ENCODE measurements at places on chromosomes 2 and 18.

DNA sequence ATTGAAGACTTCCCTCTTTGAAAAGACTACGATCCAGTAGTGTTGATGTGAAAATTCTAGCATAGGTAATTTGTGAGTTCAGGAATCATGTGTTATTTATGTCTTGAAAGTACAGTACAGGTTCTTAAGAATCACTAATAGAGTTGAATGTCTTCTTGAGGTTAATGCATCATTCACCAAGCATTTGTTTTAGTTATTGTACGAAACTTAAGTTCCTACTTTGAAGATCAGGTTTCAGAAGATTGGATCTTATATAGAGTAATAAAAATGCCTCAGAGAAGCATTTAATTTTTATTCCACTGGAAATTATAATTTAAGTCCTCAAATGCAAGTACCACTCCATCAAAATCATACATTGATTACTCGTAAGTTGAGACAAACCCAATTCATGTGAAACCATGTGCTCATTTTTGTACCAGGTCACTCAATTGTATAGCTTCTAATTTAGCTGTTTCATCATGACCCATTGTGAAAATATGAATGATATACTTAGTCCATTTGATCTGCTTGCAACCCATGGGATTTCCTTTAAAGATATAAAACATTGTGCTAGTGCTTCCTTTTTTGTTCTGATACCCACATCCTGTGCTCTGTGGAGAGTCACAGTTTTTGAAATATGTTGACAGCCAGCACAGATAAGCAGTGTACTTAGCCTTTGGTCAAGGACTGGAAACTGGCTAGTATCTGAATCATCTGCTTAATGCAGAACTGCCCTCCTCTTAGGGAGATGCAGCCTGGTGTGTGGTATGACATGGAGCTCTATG is 22.5 kb upstream of the RAB27B start:
- DNase-seq: peak; percentile 93

DNA sequence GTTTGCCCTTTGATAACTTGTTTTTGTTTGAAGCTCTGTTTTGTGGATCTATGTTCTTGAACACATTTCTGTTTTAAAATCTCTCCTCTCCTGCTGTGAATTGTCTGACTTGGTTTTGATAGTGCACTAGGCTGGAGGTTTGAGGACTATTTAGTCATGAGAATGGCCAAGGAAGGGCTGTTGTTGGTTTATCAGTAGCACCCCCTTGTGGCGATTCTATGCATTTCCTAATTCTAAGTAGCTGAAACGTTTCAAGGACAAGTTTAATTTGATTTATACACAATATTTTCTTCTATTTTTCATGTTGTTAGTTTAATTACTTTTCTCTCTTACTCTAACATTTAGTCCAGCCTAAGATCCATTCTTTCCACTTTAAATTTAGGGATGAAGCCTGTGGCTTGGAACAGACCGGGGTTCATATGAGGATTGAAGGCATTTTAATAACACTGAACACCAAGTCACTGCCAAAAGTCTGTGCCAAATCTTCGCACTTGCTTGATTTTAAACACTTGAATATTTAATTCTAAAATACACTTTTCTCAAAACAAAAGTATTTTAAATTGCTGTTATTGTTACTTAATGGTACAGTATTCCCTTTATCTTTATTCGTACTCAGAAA is 166.0 kb downstream of the SOCS6 start:
- DNase-seq: peak; percentile 74

- peak; percentile 71 for DNase-seq
Measured at GRCh38 chr18:46264255-46264654, 160.1 kb downstream of the HAUS1 start.

- DNase-seq: no peak
Measured at GRCh38 chr2:217611626-217612127, 391.1 kb downstream of the TNS1 start.

GRCh38 chr2:71831193-71831577 is 316.5 kb downstream of the CYP26B1 start:
- no peak for DNase-seq

GRCh38 chr2:69013142-69013839 is at the start of gene ANTXR1:
TSS of gene ANTXR1 (plus strand) at chr2:69013179. CDS start at chr2:69013500, 321 bp downstream.
- DNase-seq: no peak

GRCh38 chr2:137050949-137051348 is 285.6 kb downstream of the THSD7B start:
- no peak for DNase-seq

GRCh38 chr2:18549083-18549482 is 11.4 kb downstream of the RDH14 start:
- DNase-seq: no peak

DNA sequence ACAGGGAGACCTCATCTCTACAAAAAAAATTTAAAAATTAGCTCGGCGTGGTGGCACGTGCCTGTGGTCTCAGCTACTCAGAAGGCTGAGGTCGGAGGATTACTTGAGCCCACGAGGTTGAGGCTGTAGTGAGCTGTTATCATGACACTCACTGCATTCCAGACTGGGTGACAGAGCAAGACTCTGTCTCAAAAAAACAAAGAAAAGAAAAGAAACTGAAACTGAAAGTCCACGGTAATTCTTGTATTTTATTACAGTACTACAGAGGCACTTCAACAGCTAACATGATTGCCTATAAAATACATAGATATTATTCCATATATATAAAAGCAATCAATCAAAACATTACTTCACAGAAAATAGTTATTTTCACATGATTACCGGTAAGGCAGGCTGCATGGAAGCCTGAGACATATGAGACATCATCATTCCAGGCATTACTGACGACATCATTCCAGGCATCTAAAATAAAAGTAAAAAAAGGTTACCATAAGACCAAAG is 23.1 kb downstream of the PRPF40A start:
- peak; percentile 87 for DNase-seq

DNA sequence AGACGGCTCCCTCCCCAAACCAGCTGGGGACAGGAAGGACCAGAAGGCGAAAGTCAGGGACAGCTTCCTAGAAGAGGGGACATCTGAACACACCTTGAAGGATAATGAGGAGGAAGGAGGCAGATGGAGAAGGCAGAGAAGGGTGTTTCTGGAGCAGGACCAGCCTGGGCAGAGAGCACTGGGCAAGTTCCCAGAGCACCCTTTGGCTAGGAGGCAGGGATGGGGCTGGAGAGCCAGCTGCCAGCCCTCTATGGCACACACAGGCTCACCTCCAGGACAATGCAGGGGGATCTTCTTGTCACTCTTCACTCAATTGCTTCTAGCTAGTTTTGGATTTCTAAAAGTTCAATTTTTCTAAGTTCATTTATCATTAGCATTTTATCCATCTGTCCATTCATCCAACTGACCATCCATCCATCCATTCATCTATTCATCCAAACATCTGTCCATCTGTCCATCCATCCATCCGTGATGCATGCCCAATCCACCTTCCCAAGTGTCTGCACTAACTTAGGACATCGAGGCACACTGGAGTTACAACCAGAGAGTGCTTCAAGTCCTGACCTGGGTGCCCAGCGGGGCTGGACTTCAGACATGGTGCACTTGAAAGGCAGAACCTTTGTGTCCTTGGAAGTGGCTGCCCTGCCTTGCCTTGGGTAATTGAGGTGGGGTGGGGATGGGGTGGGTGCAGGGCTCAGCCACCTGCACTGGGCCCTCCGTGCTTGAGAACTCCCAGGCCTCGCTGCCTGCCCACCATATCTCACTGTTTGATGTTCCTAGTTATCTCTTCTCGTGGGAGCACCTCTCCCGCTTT is 42.5 kb downstream of the INHBB start:
- no peak for DNase-seq

DNA sequence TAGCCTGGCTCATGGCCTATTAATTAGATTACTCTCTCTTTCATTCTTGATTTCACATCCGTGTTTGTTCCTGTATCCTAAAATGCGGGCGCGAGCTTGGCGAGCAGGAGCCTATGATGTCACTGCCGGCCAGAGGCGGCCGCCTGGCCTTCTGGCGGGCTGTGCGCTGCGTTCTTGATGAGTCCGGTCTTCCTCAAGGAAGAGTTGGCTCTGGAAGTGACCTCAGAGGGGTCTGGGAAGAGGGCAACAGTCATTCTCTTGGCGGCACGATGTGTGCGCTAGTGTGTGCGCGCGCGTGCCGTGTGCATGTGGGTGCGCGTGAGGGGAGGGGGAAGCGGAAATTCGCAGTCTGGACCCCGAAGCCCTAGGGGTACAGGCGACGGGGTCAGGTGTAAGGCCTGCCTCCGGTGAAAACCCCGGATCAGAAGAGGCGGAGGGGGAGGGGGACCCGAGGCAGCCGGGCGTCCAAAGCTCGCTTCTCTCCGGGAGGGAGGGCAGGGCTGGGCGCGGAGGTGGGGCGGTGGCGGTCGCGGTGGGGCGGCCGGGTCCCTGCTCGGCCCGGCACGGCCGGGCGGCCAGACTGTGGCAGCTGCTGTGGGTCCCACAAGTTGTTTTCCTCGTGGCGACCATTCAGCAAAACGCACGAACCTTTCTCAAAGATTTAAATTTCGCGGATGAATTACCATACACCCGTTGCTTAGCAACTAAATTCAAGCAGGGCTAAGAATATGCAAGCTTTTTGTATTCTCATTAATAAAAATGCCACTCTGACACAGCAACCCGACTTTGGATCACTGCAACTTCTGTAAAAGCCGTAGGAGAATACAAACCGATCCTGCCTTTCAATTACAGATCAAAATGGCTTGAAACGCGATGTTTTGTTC is 8.4 kb downstream of the POU3F3 start:
- peak; percentile 62 for DNase-seq

- no peak for DNase-seq
Measured at GRCh38 chr2:42851186-42851585, 58.8 kb upstream of the HAAO start.

DNA sequence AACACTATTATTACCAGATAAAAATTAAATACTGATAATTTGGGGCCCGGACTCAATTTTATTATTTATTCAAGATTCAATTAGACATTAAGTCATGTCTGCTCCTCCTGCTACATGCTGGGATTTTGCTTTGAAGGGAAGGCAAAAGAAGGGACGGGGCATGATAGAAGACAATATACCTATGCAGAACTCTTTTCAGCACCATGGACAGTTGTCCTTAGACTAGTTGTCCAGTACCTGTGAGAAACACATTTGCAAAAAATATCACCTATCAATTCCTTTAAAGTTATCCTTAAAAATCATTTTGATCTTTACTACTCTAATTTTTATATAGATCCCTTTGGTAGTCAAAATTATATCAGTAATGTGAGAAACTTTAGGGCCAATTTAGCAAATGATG is 100.2 kb upstream of the SULT1C3 start:
- peak; percentile 42 for DNase-seq

GRCh38 chr2:9560628-9561027 is 5.0 kb upstream of the ADAM17 start:
- DNase-seq: no peak

DNA sequence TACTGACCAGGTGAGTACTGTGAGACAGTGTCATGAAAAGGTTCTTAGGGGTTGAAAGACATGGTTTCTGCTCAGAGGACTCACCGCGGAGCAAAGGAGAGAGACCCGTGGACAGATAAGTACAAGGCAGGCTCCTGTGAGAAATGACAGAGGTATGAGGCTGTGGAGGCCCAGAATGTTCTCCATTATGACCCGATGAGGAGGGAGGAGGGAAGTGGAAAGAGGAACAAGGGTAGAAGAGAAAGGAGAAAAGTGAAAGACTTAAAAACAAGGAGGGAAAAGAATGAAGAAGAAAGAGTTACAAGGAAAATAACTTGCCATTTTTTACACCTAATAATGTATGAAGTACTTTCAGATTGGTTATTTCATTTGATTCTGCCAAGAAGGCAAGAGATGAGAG is 29.8 kb downstream of the MAPRE3 start:
- no peak for DNase-seq

DNA sequence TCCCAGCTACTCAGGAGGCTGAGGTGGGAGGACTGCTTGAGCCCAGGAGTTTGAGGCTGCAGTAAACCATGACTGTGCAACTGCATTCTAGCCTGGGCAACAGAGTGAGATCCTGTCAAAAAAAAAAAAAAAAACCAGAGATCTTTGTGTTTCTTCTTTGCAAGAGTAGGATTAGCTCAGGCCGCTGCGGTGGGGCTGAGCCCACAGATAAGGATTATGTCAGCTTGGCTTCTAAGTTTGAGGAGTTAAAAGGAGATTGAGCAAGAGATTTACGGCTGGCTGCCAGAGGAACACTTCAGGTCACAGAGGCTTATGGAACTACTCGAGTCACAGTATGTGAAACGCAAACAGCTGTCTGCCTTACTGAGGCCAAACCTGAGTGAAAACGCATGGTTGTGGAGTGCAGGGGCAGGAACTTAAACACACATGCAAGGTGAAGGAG is 146.7 kb upstream of the L3MBTL4 start:
- no peak for DNase-seq

GRCh38 chr2:85852937-85853498 is 35.8 kb downstream of the ST3GAL5 start:
- peak; percentile 77 for DNase-seq

- DNase-seq: peak; percentile 20
Measured at GRCh38 chr18:79642626-79643025, 37.0 kb upstream of the CTDP1 start.

- DNase-seq: peak; percentile 81
Measured at GRCh38 chr2:160394153-160394552, 99.5 kb downstream of the RBMS1 start.

- no peak for DNase-seq
Measured at GRCh38 chr2:128494307-128494639, 175.6 kb upstream of the HS6ST1 start.

DNA sequence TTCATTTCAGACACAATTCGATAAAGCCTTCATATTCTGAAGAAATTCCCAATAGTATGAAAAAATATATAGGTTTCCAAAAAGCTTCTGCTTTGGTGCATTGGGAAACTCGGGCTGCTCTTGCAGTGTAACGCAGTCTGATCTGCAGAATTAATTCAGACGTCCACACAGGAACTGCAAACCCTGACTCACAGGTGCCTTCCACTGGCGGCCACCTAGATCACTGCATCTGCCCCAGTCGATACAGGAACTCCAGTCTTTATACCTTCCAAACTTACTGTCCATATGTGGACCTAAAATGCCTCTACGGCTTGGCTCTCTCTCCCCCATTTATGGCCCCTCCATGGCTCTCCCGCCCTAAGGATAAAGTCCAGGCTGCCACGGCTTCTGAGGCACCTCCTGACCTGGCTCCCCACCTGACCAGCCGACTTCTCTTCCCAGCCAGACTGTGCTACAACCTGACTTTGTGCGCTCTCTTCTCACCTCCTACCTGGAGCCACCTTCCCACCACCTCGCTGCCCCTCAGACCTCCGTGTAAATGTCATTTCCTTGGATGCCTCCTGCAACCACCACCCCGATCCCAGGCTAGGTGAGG is 39.7 kb downstream of the L3MBTL4 start:
- no peak for DNase-seq

GRCh38 chr2:200356321-200356720 is 49.8 kb downstream of the SPATS2L start:
- DNase-seq: no peak

Data from common myeloid progenitor, CD34-positive (primary cell).